NCI-H526 (cell line): ENCODE measurements at places on chromosomes 16 and 17.

DNA sequence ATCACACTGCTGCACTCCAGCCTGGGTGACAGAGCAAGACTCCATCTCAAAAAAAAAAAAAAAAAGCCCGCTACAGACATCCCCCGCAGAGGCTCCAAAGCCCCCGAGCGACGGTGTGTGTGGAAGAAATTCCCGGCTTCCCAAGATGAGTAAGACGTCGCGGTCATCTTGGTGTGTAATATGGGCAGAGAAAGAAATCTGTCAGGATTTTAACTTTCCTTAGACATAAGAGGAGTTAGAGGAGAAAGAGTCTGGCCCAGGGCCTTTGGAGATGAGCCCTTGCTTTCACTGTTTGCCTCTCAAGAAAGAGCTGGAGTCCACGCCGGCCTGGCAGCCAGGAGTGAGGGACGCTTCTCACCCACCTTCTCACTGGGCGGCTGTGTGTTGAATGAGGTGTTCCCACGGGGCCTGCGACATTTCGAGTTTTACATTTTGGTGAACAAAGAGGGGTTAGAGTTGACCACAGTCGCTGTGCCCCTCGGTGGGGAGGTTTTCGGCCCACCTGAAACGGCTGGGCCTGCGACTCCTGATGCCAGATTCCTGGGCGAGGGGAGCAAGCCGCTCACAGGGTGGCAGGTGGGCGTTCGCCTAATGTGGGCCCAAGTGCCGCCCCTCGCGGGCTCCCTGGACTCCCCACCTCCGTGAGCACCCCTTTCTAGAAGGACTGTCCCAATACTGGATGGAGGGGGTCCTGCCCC, 17.9 kb downstream of the C1QTNF1 start:
- no peak for DNase-seq

DNA sequence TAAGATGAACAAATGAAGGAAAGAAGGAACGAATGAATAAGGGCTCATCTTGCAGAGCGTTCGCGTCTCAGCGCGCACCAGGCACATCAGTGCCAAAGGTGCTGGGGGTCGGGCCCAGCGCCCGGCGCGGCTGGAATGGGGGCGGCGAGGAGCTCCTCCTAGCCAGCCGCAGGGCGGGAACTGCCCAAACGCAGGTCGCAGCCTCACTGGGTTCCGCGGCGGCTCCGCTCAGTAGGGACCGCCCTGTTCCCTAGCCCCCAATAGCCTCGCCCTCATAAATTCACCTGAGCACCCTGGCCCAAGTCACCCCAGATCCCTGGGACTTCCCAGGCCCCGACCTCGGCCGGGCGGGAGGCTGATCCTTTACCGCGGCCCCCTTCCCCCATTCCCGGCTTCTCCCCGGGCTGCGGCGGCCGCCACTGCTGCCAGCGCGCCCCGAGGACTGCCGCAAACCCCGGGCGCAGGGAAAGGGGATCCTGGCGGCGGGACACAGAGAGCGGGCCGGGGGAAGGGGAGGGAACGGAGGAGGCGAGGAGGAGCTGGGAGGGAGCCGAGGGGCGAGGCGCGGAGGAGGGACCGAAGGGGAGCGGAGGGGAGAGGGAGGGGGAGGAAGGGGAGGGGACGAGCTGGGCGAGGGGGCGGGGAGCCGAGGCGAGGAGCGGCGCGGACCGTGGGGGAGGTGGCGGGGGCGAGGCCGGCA, 377 bp upstream of the CRHR1 start:
- DNase-seq: no peak

- no peak for DNase-seq
Measured at GRCh38 chr17:57624386-57624785, 120.7 kb downstream of the CCDC182 start.

DNA sequence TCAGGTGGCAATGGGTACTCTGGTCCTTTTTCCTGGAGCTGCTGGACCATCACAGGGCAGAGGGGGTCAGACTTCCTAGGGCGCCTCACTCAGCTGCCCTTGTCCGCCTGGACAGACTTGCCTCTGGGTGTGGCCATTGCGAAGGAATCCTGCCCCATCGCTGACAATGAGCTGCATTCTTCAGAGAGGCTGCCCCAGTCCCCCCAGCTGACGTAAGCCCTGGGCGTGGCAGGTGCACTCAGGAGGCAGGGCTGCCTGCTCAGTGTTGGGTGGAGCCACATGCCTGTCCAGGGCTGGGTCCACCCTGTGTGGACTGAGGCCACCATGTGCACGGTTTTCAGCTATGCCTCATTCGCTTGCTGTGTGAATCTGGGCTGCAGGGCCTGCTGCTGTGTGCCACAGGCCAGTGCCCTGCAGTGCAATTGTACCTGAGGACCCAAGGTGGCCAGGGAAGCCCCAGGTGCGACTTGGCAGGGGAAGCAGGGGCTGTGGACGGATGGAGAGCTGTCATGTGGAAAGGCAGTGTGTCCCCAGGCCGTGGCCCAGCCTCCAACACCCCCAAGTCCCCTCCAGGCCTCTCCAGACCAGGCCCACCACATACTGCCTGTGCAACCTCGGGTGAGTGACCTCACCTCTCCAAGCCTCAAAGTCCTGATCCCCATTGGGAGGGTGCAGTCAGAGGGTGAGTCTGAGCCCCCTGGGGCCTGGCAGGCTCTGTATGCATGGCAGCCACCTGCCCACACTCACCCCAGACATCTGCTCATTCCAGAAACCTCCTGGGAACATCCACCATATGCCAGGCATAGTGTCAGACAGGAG, 14.0 kb upstream of the MPRIP start:
- DNase-seq: peak; percentile 75

GRCh38 chr17:62749926-62750325, 58.2 kb downstream of the MARCHF10 start:
- DNase-seq: no peak

DNA sequence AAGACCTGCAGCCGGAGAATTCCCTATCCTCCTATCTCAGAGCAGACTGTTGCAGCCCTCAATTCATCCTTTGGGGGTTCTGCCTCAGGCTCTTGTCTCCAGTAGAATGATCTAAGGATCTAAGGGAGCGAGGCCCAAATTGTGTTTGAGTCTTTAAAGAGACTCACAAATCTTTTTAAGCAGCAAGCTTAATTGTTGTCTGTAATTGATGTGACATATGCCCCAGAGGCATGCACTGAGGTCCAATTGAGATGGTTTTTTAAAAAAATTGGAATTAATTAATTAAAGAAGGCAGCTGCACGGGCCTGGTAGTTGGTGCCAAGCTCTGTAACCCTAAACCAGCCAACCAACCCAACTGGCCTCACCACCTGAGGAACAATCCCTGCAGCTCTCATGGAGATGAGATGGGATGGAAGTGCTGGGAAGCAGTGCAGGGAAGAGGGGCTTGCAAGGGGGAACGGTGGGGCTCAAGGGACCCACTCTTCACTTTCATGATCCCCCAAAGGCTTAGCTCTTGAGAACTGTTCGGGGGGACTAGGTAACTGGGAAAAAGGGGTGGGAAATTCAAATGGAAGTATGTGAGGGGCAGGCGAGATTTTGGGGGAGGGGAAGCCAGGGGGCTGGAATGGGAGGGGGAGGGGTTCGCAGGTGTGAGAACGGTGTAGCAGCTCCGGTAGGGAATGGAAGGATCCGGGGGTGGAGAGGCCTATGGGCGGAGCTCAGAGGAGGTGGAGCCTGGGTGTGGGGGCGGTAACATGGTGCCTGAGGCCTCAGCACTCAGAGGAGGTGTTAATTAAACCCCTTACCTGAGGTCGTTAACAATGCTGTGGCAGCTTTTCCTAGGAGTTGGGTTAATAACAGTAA, 9.2 kb upstream of the ZNF652 start:
- DNase-seq: no peak

DNA sequence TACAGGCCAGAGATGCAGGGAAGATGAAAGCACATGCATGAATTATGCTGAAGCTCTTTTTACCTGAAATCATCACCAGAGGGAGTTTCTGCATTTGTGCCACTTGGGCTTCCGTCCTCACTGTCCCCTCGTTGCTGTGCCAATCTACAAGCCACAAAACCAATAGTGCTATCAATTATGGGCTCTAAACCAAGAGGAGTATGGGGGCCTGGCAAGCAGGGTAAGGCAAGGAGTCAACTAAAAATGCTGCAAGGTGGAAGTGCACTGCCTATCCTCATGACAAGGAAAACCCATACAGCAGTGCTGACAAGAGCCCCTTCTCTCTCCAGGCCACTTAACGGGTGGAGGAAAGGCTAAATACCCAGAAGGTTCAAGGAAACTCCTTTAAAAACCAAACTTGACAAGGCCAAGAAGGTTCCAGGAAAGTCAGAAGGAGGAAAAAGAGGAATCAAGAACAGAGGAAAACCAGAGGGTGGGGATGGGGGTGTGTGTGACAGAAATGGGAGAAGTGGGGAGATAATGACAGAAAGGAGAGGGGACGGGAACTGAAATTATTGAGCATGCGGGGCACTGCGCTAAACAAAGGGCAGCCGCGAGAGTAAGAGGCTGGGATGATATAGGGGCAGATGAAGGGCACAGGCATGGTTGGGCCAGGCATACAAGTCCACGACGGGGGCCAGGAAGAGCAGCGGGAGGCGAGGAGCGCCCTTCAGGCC, 674 bp downstream of the C17orf75 start:
- DNase-seq: peak; percentile 23

GRCh38 chr17:12505866-12506265, 159.8 kb upstream of the MYOCD start:
- DNase-seq: no peak

- no peak for DNase-seq
Measured at GRCh38 chr17:69406941-69407340, 7.6 kb upstream of the MAP2K6 start.

- DNase-seq: no peak
Measured at GRCh38 chr17:7419819-7420610, at the start of gene SPEM1. Gene SPEM1 (plus strand): TSS chr17:7420324. CDS start chr17:7420385, 61 bp downstream.

- no peak for DNase-seq
Measured at GRCh38 chr17:77208217-77208808, 67.5 kb downstream of the SEC14L1 start.

- DNase-seq: no peak
Measured at GRCh38 chr17:15996322-15996721, 3.2 kb downstream of the ZSWIM7 start.

- DNase-seq: no peak
Measured at GRCh38 chr17:8921147-8921546, 44.4 kb downstream of the PIK3R5 start.

GRCh38 chr17:77475016-77475976, 334.5 kb downstream of the SEC14L1 start:
- no peak for DNase-seq

DNA sequence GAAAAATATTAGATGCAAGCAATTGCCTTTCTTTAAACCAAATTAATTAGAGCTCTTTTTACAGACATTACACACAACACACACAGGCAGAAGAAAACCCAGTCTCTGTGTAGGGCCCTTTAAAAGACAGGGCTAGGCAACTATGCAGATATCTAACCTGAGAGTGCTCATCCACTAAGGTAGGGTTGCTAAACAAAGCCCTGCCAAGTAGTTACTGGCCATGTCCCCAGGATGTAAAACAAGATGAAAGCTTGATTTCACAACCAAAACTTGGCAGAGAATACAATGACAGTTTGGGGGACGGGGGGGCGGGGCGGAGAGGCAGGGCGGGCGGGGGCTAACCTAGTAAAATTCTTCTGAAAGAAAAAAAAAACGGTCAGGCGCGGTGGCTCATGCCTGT, 669.0 kb upstream of the CA10 start:
- DNase-seq: no peak

GRCh38 chr17:64001091-64001579, 3.0 kb downstream of the PRR29 start:
- DNase-seq: no peak

DNA sequence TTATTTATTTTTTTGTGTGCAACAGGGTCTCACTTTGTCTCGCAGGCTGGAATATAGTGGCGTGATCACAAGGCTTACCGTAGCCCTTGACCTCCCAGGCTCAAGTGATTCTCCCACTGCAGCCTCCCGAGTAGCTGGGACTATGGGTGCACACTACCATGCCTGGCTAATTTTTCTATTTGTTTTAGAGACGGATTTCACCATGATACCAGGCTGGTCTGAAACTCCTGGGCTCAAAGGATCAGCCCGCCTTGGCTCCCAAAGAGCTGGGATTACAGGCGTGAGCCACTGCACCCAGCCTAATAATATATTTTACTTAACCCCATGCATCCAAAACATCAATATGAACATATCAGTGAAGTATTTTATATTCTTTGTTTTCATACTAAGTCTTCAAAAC, 2.0 kb downstream of the CCDC200 start:
- no peak for DNase-seq

DNA sequence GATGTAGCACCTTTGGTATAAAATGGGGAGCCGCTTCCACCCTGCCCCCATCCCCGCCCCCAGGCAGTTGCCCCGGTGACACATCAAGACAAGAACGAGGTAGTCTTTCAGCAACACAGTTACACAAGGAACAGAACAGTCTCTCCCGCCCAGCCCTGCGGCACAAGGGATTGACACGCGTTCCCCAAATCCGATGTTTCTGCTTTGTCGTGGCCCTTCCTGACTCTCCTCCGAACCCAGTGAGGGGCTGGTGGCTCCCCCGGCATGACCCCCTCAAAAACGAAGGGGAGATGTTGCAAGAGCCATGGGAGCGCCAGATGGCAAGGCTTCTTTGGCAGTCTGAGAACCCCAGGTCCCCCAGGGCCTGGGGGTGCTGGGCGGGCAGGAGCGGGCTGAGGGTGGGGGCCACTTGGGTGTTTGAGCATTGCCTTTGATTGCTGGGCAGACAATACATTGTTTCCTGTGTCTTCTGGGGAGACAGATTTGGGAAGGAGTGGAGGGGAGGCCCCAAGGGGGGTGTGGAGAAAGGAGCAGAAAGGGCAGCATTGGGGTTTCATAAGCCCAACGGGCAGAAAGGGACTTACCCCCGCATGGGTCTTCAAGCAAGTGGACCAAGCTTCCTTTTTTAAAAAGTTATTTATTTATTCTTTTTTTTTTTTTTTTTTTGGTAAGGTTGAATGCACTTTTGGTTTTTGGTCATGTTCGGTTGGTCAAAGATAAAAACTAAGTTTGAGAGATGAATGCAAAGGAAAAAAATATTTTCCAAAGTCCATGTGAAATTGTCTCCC, 16.6 kb downstream of the COL1A1 start:
- DNase-seq: no peak

DNA sequence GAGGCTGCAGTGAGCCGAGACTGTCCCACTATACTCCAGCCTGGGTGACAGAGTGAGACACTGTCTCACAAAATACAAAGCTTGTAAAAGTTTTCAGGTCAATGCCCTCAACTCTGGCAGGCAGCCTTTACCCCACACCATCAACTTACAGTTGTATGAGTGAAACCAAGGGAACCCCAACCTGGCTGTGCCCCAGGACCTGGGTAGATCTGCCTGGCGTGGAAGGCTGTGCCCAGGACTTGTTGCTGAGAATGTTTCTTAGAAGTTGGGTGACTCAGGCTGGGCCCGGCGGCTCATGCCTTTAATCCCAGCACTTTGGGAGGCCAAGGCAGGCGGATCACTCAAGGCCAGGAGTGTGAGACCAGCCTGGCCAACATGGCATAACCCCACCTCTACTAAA, 7.8 kb downstream of the CES3 start:
- no peak for DNase-seq

GRCh38 chr17:9487406-9487805, 88.2 kb downstream of the STX8 start:
- peak; percentile 66 for DNase-seq

- no peak for DNase-seq
Measured at GRCh38 chr16:8430401-8430800, 159.9 kb downstream of the TMEM114 start.

- no peak for DNase-seq
Measured at GRCh38 chr17:21756856-21757619, 64.7 kb downstream of the KCNJ18 start.
